Sigmoid colon (tissue), 7 donors: ENCODE measurements at places on chromosomes 4 and X. TPM values are rescaled to one million over a fixed set of nuclear protein-coding genes. Genes with fewer than 3 reads are reported as not detected.
A peak's percentile ranks its signal among the peaks of the same experiment; 100 is the strongest.

GRCh38 chr4:114606245-114606644 lies 7.6 kb downstream of the UGT8 start:
- no peak for DNase-seq

DNA sequence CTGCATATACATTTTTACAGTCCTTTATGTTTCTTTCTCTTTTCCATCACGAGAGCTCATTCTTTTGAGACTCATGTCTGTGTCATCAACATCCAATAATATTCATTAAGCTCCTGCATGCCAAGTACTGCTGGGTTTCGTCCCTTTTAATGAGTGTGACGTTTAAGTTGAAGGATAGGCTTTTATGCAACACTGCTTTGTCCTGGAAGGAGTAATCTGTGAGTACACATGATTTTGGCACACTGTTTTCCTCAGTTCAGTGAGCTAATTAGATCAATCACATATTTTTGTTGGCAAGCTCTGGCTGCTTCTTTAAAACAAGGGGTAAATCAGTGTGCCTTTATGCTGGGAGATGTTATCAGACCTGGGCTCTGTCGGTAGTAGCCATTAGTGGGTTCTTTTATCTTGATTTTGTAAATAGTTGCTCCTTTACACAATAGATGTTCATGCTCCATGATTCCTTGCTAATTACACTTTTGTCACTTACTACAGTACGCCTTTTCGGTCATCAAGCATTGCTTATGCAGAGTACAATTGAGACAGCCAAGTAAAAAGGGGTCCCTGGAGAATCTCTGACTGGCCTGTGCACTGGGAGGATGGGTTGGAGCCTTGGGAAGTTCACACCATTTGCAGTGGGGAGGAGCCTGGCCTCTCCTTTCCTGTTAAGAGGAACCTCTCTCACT lies 132.6 kb downstream of the FHIP1A start:
- no peak for DNase-seq

DNA sequence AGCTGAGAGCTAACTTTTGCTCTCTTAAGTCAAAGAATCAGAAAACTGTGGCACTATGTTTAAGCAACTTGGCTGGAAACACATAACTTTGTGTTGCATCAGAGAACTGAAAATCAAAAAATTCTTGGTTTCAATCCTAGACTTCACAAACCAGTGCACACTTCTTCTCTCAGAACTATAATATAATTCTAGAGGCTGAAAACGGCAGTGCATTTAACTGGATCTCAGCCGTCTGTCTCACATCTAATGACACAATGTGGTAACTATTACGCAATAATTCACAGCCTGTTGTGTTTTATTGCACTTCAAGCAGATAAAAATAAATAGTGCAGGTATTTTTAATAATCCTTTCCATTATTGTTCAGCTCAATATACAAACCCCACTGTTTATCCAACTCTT lies 260.6 kb upstream of the DIAPH2 start:
- DNase-seq: no peak

GRCh38 chrX:104469771-104470170 lies 96.2 kb upstream of the IL1RAPL2 start:
- no peak for DNase-seq

TBX22 gene
- total RNA-seq: not detected

DNA sequence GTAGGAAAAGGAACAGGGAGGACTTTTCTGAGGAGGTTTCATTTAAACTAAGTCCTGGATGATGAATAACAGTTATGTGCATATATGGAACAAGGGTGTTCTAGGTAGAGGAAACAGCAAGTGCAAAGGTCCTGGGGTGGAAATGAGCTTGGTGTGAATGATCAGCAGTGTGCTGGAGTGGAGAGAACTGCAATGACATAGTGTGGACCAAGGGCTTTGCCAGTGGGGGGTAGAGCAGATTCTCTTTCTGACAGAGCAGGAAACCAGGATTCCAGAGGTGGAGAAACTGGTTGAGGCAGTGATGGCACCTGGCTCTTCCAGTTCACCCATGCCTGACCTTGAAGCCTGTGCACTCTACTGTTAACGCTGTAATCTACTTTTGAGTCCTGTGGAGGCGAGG lies 1.7 kb downstream of the PPP1R3F start:
- DNase-seq: peak; percentile 37

HGFAC gene
- 0.33 TPM for total RNA-seq

SPANXN4 gene
- not detected for total RNA-seq

GRCh38 chrX:47745416-47745815 lies 86.4 kb upstream of the UXT start:
- no peak for DNase-seq

DNA sequence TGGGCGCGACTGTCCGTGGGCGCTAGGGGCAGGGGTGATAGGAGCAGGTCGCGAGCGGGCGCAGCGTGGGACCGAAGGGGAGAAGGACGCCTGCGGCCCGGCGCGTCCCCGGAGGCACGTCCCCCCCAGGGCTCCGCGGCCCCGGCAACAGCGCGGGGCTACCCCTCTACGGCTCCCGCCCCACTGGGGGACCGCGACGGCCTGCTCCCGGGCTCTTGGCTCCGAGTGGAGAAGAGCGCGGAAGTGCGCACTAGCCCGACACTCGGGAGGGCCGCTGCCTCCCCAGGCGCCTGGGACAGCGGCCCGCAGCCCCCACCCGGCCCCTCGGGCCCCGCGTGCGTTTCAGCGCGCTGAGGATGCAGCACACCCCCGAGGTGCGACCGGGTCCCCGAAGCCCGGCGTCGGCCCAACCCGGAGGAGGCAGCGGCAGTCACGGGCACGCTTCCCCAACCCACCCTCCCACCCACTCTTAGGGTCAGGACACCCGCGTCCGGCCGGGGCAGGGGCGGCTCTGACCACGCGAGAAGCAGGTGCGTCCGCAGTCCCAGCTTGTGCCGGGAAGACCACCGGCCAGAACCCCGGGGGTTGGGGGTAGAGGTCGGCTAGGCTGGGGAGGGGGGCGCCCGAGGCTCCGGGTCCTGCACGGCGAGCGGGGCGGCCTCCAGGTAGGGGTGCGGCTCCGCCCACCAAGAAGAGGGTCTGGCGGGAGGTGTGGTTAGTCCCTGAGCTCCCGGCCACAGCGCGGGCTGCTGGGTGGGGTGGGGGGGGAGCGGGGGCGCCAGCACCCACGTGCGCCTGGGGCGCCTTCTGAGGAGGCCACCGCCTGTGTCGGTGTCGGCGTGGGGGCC lies 18.5 kb upstream of the NAT8L start:
- no peak for DNase-seq
